ENCODE measurements at places on chromosomes 5 and 9. TPM values are rescaled to one million over a fixed set of nuclear protein-coding genes. Genes with fewer than 3 reads are reported as not detected.

VLDLR gene
- total RNA-seq = 2.5 TPM

ZNF346 gene
- total RNA-seq = 19.5 TPM

TMOD1 gene
- 1.2 TPM for total RNA-seq

LPCAT1 gene
- 92.5 TPM for total RNA-seq

PTBP3 gene
- total RNA-seq = 118 TPM

DBH gene
- total RNA-seq = not detected

SLC30A5 gene
- total RNA-seq = 68.0 TPM

NMUR2 gene
- not detected for total RNA-seq

ZNF622 gene
- 45.9 TPM for total RNA-seq

ENG gene
- total RNA-seq = 19.3 TPM

FGD3 gene
- total RNA-seq = 54.6 TPM

TAF11L5 gene
- not detected for total RNA-seq

SOHLH1 gene
- not detected for total RNA-seq

DAB2 gene
- 2.7 TPM for total RNA-seq

CDX1 gene
- not detected for total RNA-seq

KCNV2 gene
- total RNA-seq = not detected

FAM153A gene
- 6.7 TPM for total RNA-seq

C9orf50 gene
- not detected for total RNA-seq

- no peak for DNase-seq
These were observed 1201.4 kb upstream of the C9orf72 start for GRCh38 chr9:28774433-28775235.

DNA sequence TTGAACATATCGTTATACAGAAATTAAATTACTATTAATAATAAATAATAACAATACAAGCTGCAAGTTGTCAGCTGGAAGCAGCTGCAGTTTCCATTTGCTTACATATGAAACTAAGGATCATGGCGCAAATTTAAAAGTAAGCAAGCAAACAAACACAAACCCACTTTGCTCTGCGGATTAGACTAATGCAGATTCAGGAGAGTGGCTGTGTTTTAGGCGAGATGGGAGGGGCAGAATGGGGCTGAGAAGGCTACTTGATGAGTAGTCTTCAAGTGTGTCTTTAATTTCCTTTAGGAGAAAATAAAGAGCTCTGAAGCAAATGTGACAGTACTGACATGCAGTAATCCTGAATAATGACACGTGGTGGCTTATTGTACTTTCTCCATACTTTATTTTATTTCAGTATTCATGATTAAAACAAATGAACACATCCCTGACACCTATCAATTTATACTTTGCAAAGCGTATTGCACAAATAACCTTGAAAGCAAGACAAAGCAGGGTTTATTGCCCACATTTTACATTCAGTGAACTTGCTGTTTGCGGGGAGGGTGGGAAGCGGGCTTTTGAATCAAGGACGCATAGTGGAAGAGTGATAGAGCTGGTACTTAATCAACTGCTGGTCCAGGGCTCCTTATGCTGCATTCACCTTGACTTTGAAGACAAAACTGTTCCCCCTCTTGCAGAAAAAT, 221.4 kb upstream of the TRIM32 start:
- no peak for DNase-seq

GRCh38 chr5:41831155-41831554, 39.1 kb downstream of the OXCT1 start:
- DNase-seq = no peak

DNA sequence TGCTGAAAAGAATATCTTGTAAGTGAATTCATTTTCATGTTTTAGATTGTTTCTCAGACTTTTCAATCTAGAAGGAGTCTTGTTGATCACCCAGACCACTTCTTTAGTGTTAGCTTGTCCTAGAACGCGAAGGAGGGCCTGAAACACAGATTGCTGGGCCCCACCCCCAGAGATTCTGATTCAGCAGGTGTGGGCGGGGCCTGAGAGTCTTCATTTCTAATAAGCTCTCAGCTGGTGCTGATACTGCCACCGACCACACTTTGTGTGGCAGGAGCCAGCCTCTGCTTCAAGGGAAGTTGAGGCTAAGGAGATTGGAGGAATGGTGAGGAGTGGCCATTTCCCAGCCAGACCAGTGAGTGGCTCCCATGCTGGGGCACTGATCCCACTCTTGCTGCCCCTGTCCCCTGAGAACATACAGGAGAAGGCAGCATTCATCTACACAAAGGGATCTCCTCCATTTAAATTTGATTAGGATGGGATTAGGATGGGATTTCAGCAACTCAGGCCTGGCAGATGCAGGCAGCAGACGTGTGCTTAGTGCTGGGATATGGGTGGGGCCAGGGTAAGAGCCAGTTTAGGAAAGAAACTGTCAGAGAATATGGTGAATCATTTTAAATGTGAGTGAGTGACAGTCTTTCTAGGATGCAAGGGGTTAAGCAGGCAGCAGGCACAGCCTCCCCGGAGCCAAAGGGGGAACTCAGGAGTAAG, 35.9 kb downstream of the ZNF618 start:
- no peak for DNase-seq

DNA sequence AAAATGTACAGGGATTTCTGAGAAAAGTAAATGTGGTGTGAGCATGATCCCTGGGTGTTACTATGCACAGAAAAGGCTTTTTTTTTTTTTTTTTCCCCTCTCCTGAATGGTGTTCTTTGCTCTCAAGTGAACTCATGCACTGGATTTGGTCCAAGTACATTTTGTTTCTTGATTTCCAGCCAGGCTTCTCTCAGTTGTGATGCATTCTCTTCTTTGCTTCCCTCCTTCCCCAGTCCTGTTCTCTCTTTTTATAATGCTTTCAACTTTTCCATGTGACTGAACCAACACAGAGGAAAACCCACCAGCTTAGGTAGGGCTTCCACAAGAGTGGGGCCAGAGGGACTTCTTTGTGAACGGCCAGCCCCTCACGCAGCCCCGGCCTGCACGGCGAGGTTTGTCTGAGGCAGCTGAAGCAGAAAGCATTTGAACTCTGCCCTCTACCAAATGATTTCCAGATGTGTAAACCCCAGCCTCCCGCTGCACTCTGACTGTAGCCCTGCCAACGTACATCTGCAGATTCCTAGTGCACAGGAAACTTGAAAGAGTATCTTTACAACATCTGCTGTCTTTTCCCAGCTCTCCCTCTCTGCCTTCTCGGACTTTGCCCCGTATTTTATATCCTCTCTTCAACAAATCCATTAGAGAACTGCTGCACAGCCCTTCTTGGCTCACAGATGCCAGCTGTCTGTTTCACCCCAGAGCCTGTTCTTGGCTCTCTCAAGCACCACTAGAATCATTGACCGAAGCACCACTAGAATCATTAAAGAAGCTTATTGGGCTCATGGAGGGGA, 71.8 kb upstream of the CD180 start:
- no peak for DNase-seq

- DNase-seq = peak; percentile 25
These were observed 22.6 kb downstream of the CLPTM1L start for GRCh38 chr5:1322036-1322900.

- DNase-seq = no peak
These were observed 9.4 kb downstream of the LCN12 start for GRCh38 chr9:136961279-136962065.

GRCh38 chr5:82624062-82624461, 345.9 kb upstream of the RPS23 start:
- DNase-seq = no peak

DNA sequence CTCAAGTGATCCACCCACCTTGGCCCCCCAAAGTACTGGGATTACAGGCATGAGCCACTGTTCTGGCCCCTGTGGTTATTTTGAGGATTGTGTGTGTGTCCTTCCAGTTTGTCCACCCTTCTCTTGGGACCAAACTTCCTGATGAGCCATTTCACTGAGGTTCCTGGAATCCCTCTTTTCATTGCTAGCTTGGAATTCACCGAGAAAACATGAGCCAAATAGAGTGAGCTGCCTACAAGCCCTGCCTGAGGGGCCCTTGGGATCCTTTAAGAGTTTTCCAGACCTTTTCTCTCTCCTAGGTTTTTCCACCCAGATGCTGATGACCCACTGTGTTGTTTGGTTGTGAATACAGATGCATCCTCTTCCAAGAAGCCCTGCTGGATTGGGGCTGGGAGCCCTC, 13.2 kb upstream of the KIF12 start:
- no peak for DNase-seq

DNA sequence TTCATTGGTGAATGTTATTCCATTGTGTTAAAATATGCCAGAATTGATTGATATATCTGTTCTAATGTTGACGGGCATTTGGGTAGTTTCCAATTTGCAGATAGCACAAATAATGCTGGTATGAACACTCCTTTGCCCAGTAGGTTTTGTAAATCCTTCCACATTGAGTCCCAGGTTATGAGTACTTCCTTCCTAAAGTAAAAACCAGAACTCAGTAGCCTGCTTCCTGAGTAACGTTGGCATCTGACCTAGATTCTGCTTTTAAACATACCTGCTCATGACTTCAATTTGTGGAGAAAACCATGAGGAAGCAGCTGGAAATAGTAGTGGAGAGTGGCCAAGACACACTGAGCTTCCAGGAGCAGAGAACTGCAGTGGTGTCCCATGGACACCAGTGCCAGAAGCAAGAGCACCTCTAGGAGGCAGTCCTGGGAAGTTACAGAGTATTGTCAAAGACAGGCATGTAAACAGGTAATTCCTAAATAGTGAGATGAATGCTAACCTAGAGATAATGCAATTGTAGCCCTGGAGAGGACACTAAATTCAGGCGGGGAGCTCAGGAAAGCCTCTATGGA, 24.3 kb upstream of the RASGRF2 start:
- DNase-seq = no peak

GRCh38 chr9:127128341-127129072, 6.1 kb upstream of the ANGPTL2 start:
- DNase-seq = no peak

- no peak for DNase-seq
These were observed 359.2 kb upstream of the ACTBL2 start for GRCh38 chr5:57841676-57842363.

GRCh38 chr9:37555786-37556185, 20.4 kb downstream of the FBXO10 start:
- no peak for DNase-seq

- DNase-seq = no peak
These were observed 6.1 kb downstream of the CYSTM1 start for GRCh38 chr5:140181002-140181483.

GRCh38 chr5:102583276-102584124, 84.7 kb upstream of the SLCO6A1 start:
- DNase-seq = no peak

Data from CD8-positive, alpha-beta memory T cell (primary cell).